GM12864 (cell line): ENCODE measurements at places on chromosomes 2 and 18.

- no peak for DNase-seq
Measured at GRCh38 chr2:203951366-203951902, 14.9 kb downstream of the ICOS start.

DNA sequence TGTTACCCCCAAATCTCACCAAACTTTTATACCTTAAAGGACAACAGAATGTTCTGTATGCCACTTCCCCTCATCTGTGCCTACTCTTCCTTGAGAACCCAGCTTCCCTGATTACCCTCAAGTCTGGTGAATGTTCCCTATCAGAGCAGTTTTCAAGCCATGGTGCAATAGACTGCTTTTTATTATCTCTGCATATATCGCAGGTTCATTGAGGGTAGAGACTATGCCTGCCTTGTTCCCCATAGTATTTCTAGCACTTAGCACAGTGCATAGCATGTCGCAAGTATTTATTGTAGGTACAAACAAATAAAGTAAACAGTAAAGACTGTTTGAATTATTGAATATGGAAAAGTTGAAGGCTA, 146.6 kb downstream of the HAUS1 start:
- DNase-seq, result no peak

DNA sequence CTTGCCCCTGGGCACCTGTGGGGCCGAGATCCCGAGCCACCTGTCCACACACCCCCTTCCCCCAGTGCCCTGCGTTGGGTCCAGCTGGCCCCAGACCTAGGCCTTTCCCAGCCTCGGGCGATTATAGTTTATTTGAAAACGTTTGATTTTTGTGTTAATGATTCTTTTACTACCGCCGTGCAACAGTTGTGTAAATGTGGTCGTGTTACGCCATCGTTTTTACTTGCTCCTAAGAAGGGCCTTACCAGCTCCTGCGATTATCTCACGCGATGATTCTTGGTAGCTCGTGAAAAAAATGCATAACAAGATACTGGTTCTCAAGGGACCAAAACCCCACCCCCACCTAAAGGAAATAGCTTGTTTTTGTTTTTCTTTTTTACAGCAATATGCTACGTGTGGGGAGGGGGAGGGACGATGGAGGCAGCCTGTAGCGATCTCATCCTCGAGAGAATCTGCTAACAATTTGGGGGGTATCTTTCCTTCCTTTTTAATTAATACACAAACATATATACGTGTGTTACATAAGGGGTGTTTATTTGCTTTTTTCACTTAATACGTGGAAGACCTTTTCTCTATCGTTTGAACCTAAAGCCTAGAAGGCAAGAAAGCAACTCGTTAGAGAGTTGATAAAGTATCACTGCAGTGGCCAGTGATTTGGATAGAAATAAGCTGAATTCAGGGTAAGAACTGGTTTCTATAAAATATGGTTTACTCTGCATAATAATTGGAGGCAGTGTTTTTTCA, 1.0 kb downstream of the ZDBF2 start:
- peak; percentile 27 for DNase-seq

DNA sequence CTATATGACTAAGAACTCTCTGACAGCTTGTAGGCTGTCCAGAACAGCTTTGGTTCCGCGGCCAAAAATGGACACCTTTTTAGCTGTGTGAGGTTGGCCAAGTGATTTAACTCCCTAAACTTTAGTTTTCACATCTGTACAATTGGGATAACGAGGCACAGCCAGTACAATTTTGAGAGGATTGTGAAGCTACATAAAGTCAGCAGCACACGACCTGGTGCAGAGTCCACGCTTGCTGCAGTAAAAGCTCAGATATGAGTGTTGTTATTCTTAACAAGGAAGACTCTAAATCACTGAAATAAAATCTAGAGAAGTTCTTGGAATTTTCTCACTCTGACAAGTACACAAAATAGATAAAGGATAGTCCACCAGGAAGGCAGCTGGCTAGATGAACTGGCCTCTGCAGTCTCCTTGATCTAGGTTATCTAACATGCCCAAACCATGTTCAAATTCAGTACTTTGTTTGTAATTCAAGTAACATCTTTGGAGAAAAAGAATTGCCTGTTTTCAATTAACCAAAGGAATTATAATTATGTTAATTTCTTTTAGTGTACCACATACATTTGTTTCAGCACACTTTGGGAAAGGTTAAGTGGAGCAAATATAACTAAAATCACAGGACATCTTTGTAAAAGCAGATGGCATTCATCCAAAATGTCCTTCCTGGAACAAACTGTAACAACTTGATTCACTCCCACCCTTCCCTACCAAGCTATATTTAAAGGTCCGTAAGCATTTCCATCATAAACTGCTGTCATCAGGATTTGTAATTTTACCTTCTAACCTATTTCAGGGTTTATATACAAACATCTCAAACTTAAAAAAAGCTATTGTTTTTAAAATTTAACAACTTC, 201.7 kb upstream of the STK17B start:
- DNase-seq, result no peak

- no peak for DNase-seq
Measured at GRCh38 chr18:37321582-37322491, 243.8 kb downstream of the CELF4 start.

GRCh38 chr18:33641141-33641540, 63.1 kb downstream of the ASXL3 start:
- DNase-seq, result no peak

- no peak for DNase-seq
Measured at GRCh38 chr18:31684279-31685096, at the start of gene B4GALT6. TSS of gene B4GALT6 (minus strand) at chr18:31684581. CDS start at chr18:31684426, 155 bp downstream.

DNA sequence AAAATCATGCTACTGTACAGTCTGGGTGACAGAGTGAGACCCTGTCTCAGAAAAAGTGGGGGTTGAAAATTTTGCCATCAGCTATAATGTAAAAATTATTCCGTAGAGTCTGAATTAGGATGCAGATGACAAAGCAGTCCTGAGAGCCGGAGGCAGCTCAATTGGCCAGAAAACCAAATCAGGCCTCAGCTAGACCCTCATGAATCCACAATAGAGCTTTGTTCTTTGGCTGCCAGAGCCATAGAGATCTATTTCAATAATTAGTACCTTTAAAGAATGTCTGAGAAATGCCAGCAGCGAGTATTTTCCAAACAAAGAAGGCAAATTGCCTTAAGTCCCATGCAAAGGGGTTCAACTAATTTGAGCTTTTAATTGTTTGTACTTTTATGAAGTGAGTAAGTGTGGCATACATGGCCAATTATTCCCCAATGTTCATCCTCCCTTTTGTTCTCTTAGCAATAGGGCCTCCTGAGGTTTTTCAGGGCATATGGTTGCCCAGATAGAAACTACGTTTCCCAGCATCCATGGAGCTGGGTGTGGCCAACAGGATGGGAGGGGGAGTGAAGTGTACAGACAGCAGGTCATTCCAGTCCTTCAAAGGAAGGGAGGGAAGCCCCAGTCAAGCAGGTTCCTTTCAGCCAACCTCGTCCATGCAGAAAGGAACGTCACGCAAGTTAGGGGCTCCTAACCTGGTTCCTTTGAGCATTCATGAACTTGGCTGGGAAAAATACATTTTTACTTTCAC, 211.3 kb upstream of the APCDD1 start:
- no peak for DNase-seq
